Stimulated activated CD4-positive, alpha-beta T cell treated with anti-CD3 and anti-CD28 coated beads, Interleukin-12 subunit alpha, Interleukin-12 subunit beta, amount 100 ng/mL, for 48 hours (primary cell): ENCODE measurements at places on chromosomes 12 and 14.

- no peak for DNase-seq
These were observed 416.6 kb downstream of the LRIG3 start for GRCh38 chr12:58503731-58504130.

DNA sequence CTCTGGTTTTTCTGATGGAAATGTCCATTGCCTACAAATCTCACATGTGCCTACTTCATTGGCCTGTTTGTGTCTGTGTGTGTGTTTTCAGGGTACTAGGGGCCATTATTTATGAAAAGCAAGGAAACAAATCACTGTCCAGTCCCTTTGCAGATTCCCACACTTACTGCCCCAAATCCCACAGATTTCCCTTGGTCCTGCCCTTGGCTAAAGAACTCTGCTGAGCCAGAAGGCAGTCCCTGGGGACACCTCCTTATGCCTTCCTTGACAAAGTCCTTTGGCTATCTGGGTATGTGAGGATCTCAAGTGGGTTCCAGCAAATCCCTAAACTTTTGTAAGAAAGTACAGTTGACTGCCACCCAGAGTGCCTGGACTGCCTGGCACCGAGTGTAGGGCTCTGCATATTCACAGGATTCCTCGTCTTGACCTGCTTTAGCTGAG lies 388.1 kb downstream of the BCAT1 start:
- no peak for DNase-seq

GRCh38 chr12:122964439-122965257 lies 1.6 kb downstream of the ABCB9 start:
- DNase-seq, result no peak

- DNase-seq, result no peak
These were observed 71.2 kb downstream of the VCPKMT start for GRCh38 chr14:50045039-50045711.

GRCh38 chr12:104426926-104427546 lies 29.7 kb upstream of the CHST11 start:
- no peak for DNase-seq

GRCh38 chr14:84976805-84977204 lies 553.1 kb upstream of the FLRT2 start:
- no peak for DNase-seq

DNA sequence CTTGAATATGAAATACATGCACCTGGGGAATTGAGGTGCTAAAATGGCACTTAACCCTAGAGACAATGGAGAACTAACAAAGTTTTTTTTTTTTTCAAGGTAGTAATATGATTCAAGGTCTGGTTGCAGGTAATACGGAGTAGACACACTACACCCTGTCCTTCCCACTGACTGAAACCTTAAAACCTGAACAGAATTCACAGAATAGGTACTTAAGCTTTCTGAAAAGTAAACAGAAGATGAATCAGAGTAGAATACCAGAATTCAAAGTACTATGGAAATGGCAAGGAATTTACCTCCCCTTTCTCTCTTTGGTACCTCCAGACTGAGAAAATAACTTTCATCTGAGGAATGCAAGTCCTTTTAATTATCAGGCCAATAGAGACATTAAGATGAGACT lies 87.2 kb downstream of the PAPLN start:
- DNase-seq, result no peak

- DNase-seq, result no peak
These were observed 38.8 kb downstream of the SYNE3 start for GRCh38 chr14:95477411-95478269.

DNA sequence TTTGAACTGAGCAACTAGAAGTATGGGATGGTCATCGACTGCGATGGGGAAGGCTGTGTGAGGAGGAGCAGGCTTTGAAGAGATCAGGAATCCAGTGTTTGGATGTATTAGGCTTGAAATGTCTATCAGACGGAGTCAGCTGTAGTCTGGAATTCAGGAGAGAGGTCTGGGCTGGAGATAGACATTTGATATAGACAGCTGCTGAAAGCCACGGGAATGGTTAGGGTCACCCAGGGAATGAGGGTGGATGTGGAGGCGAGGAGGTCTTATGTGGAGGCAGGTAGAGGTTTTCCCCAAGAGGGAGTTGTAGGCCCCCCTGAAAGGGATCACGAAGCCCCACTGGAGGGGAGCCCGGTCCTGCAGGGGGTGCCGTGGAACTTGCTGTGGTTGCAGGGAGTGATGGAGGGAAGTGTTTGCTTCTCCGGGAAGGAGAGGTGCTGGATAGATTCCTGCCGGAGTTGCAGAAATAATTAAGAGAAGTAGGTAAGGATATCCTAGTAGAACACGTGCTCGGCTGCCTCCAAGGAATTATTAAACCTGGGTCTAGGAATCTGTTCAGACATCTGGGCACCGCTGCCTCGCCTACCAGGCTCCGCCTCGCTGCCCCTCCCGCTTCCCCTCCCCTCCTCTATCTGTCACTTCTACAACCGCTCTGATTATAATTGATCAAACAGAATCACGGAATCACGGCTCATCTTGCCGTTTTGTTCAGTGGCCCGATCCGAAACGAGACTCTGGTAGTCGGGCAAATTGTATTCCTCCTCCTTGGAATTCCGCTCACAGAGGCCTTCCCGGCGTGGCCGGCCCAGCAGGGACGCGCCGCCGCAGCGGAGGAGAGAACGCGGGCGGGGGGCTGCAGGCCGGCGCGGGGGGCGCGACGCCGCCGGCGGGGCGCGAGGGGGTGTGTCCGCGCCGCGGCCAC lies 826 bp upstream of the CACNA1C start:
- no peak for DNase-seq

DNA sequence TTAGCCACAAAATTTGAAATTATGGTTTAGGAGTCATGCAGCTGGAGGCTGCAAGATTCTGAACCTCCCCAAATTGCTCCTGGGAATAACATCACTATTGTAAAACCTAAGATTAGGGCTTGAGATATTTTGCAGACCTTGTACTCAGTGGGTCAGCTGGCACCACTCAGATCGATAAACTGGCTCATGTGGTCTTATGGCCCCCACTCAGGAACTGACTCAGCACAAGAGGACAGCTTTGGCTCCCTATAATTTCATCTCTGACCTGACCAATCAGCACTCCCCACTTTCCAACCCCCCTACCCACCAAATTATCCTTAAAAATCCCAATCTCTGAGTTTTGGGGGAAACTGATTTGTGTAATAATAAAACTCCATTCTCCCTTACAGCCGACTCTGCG lies 161.6 kb downstream of the BRMS1L start:
- DNase-seq, result no peak

GRCh38 chr12:106897082-106897481 lies 58.6 kb upstream of the TMEM263 start:
- no peak for DNase-seq

- DNase-seq, result no peak
These were observed 173.5 kb downstream of the PAX9 start for GRCh38 chr14:36835128-36835527.

GRCh38 chr12:69056743-69057515 lies 124.0 kb upstream of the CPM start:
- DNase-seq, result no peak

DNA sequence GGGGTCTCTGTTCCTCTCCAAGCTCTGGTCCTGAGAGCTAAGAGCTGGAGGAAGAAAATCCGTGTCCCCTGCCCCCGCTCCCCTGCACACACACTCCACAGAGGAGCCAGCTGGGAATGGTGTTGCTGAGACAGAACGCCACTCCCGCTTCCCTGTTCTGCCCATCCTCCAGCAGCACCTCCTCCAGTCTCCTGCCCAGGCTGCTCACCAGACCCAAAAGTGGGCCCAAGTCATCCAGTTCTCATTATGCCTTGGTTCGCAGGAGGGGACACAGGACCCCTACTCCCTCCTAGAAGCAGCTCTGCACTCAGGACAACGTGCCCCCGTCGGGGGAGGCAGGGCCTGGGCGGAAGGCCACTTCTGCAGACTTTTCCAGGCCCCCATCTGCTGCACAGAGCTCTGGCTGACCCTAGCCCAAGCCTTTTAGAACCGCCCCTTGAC lies 830 bp upstream of the TRMT61A start:
- DNase-seq, result no peak

DNA sequence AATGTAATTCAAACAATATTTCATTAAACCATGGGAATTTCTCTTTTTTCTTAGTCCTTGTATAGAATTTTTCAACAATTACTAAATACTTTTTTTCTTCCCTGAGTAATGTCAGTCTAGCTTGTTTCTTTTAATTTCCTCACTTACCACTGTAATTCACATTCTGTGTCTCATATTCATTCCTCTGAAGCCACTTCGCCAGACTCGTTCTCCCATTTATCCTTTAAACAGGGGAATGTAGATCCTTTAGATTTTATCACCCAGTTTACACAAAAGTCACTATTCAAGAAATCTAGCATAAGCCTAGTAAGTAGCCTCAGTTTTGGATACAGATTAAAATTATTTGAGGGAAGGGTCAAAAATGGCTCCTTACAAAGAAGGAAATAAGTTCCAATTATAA lies 6.8 kb downstream of the USP15 start:
- DNase-seq, result no peak

DNA sequence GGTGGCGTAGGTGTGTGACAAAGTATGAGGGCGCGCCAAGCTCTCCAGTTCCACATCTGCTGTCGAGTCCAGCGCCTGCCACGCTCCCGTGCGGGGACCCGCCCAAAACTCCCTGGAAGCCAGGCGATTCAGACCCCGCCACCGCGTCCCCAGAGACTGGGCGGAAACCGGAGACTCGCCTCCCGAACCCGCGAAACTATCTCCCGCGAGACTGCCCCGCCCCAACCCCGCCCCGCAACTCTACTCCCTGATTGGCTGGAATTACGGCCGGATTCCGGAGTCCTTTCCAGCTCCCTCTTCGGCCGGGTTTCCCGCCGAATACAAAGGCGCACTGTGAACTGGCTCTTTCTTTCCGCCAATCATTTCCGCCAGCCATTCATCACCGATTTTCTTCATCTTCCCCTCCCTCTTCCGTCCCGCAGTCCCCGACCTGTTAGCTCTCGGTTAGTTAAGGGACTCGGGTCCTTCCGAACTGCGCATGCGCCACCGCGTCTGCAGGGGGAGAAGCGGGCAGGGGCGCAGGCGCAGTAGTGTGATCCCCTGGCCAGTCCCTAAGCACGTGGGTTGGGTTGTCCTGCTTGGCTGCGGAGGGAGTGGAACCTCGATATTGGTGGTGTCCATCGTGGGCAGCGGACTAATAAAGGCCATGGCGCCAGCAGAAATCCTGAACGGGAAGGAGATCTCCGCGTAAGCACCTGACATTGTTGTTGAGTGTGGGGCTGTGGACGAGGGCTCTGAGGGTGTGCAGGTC lies at the start of gene MTHFD1:
TSS of gene MTHFD1 (plus strand) at position 572 of the 751 bp plus-strand sequence. CDS start at position 647, 75 bp downstream.
- DNase-seq, result peak; percentile 96

- DNase-seq, result no peak
These were observed 236.7 kb downstream of the MDGA2 start for GRCh38 chr14:47438650-47439140.

- DNase-seq, result no peak
These were observed 50.5 kb upstream of the HIF1A start for GRCh38 chr14:61644834-61645233.

DNA sequence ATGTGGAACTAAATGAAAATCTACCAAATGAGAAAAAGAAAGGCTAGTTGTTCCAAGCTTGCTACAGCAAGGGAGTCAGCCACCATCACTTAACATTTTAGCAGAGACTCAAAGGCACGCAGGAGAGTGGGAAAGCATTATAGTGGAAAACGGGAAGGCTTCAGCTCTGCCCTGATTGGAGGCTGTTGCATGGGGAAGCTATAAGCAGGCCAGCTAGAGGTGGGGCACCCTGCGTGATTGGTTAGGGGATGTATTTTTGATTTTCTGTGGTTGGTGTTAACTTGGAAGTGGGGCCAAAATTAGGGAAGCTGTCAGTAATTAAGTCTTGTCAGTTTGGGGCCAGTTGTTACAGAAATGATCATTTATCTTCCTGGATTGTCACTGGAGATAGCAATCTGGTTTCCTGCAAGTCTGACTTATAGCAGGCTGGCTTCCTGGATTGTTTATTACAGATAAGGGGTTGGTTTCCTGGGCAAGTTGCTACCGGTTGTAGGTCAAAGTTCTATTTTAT lies 93.9 kb downstream of the FAR2 start:
- DNase-seq, result no peak

DNA sequence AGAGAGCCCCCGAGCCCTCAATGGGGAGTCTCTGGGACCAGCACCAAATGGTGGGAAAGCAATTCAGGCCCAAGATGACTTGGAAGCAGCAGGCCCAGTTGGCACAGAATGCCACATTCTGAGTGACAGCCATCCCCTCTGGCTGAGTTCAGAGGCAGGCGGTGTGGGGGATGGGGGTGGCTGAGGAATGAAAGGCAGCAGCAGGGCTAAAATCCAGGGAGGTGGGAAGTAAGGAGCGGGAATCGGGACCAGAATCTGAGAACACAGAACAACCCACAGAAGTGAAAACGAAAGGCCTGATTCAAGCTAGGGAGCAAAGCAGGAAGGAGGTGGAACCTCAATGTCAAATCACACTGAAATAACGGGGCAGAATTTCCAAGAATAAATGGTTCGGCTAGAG lies 171.2 kb downstream of the CALM1 start:
- DNase-seq, result no peak

DNA sequence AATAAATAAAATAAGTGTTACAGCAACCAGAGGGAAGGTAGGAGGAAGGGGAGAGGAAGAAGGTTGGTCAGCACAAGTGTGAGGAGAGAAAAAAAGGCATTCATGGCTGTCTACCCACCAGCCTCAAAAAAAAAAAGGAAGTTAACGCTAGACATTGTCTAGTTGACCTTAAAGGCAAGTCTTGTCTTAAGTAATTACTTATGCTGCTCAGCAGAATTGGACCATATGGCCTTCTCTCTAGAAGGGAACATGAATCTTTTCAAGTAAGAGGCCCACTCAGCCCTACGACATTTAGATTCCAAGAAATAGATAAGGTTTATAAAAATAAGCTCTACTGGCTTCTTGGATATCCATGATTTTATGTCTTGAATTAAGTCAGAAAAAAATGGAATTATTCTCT lies 172.7 kb downstream of the ETNK1 start:
- no peak for DNase-seq

- no peak for DNase-seq
These were observed 103.0 kb upstream of the NTF3 start for GRCh38 chr12:5328669-5329517.

DNA sequence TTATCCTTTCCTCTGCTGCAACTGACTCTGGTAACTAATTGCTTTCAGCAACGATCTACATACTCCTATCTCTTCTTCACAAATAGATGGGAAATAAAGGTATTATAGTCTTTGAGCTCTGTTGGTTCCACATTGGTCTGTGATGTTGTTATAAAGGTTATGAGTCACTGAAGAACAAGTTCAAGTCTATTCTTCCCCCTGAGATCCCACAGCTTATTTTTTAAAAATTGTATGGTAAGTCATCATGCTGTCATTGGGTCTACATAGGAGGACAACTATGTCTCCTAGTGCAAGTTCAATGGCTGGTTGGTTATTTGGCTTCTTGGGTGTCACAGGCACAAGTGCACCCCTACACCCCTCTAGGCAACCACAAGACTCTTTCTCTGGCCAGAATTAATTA lies 49.6 kb upstream of the PTCSC3 start:
- DNase-seq, result no peak

GRCh38 chr12:65500091-65500900 lies 221.8 kb downstream of the MSRB3 start:
- DNase-seq, result no peak
